ENCODE measurements at places on chromosomes 6 and 20.

DNA sequence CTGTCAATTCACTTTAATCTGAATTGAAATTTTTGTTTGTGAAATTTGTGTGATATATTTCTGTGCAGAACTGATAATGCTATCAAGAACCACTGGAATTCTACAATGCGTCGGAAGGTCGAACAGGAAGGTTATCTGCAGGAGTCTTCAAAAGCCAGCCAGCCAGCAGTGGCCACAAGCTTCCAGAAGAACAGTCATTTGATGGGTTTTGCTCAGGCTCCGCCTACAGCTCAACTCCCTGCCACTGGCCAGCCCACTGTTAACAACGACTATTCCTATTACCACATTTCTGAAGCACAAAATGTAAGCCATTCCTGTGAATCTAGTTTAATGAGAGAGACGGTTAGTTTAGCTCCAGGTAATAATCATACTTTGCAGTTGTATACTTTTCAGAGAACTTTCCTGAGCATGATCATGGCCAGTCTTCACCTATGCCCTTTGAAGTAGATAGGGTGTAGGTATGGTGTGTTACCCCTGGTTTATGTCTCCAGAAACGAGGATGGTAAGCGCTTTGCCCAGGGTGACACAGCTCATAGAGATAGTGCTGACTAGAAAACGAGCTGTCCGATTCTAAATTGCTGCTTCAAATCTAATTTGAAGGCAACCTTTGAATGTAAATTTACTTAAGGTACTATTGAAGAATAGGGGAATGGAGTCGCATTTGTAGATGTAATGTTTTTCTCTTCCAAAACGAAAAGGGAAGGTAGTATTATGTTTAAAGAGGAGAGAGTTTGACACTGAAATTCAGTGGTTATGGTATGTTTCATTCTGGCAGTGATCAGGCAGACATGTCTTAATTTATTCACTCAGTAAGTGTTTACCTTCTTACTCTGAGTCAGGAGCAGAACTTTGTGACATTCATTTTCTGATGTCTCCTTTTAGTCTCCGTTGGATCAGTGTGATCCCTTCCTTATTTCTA lies 11.4 kb downstream of the MYB start:
- DNase-seq: no peak

DNA sequence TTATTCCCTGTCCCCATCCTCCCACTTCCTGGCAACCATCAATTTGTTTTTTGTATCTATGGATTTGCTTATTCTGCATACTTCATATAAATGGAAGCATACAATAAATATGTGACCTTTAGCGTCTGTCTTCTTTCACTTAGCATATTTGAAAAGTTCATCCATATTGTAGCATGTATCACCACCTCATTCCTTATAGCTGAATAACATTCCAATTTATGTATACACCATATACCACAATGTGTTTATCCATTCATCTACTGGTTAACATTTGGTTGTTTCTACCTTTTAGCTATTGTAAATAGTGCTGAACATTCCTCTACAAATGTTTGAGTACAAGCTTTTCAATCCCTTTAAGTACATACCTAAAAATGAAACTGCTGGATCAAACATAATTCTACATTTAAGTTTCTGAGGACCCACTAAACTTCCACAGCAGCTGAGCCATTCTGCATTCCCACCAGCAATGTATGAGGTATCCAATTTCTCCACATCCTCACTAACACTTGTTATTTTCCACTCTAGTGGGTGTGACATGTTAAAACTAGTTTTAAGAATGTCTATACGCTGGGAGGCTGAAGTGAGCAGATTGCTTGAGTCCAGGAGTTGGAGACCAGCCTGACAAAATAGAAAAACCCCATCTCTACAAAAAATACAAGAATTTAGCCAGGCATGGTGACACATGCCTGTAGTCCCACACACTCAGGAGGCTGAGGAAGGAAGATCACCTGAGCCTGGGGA lies 32.9 kb downstream of the NUDT3 start:
- peak; percentile 3 for DNase-seq

GRCh38 chr6:79617518-79617941 lies 13.6 kb upstream of the SH3BGRL2 start:
- no peak for DNase-seq

DNA sequence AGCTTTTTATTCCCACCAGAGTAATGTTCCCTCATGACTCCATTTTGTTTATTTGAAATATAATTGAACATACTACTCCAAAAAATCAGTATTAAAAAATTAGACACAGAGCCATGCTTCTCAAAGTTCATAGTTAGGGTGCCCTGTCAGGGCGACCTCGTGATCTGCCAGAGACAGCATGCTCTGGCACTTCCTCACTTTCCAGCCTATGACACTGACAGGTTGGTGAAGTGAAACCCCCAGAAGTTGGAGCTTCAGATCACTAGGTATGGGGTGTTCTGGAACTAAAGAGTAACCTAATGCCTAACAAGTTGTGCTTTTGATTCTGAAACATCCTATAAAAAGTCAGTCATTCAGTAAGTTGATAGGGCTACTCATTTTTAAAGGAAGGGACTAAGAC lies 93.0 kb downstream of the TBC1D7 start:
- DNase-seq: no peak

- DNase-seq: no peak
These were observed 506.2 kb upstream of the SLC35B3 start for GRCh38 chr6:8941577-8941976.

GRCh38 chr6:16277101-16277981 lies 39.0 kb downstream of the GMPR start:
- peak; percentile 87 for DNase-seq

GRCh38 chr20:62671765-62672164 lies 29.5 kb downstream of the SLCO4A1 start:
- no peak for DNase-seq

All from HFFc6 (cell line).